ENCODE measurements at places on chromosomes 5 and 9.

DNA sequence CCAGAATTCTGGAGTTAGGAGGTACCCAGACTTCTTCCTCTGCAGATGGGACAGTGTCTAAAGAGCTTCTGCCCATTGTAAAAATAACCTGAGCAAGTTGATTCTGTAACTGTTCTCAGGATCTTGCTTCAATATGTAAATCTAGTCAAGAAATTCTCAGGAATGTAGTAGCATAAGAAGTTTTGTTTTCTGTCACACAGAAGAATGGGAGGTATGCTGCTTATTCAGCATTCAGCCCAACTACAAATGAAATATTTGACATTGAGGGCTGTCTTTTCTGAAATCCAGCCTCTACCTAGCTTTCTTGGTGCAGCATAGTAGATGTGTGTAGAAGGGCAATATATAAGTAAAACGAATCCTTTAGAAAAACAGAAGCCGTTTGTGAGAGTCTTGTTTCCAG lies 13.8 kb downstream of the MACIR start:
- H3K4me1 ChIP-seq: peaks cover 15% of the 10 kb centered on the region
- H3K27ac ChIP-seq: no peak overlapping the region
- peaks cover 9% of the 10 kb centered on the region for H3K36me3 ChIP-seq
- H3K27me3 ChIP-seq: no peaks in the 10 kb centered on the region
- H3K4me3 ChIP-seq: no peak overlapping the region

- no peak for DNase-seq
- no peaks in the 10 kb centered on the region for H3K27me3 ChIP-seq
- H3K36me3 ChIP-seq: peaks cover 11% of the 10 kb centered on the region
- H3K4me1 ChIP-seq: no peaks in the 10 kb centered on the region
- no peak overlapping the region for H3K4me3 ChIP-seq
- no peak overlapping the region for H3K27ac ChIP-seq
Observed at GRCh38 chr5:131747180-131748105, 49.4 kb downstream of the FNIP1 start.

DNA sequence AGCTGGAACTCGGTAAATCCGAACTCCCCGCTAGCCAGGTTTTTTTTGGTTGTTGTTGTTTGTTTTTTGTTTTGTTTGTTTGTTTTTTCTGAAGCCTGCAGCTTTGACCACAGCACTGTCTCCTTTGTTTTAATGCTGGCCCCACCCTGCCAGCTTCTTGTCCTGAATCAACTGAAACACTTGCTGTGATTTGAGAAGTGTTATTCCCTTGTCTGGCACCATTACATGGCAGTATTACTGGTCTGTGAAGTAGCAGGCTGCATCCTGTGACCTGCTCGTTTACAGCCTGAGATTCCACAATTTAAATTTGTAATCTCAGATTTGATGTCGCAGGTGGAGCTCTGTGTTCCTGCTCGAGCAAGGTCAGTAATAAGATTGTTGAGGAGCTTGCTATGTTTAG lies 1.4 kb upstream of the SLC36A2 start:
- H3K36me3 ChIP-seq: no peaks in the 10 kb centered on the region
- H3K4me3 ChIP-seq: no peak overlapping the region
- H3K27me3 ChIP-seq: no peaks in the 10 kb centered on the region
- DNase-seq: no peak
- H3K4me1 ChIP-seq: no peaks in the 10 kb centered on the region

- H3K4me3 ChIP-seq: peak overlapping the region; percentile 90
- H3K4me1 ChIP-seq: peaks cover 50% of the 10 kb centered on the region
- peak overlapping the region; percentile 98 for H3K27ac ChIP-seq
- no peaks in the 10 kb centered on the region for H3K27me3 ChIP-seq
- H3K36me3 ChIP-seq: peaks cover 10% of the 10 kb centered on the region
Observed at GRCh38 chr5:151682751-151683331, 3.9 kb downstream of the SPARC start.

DNA sequence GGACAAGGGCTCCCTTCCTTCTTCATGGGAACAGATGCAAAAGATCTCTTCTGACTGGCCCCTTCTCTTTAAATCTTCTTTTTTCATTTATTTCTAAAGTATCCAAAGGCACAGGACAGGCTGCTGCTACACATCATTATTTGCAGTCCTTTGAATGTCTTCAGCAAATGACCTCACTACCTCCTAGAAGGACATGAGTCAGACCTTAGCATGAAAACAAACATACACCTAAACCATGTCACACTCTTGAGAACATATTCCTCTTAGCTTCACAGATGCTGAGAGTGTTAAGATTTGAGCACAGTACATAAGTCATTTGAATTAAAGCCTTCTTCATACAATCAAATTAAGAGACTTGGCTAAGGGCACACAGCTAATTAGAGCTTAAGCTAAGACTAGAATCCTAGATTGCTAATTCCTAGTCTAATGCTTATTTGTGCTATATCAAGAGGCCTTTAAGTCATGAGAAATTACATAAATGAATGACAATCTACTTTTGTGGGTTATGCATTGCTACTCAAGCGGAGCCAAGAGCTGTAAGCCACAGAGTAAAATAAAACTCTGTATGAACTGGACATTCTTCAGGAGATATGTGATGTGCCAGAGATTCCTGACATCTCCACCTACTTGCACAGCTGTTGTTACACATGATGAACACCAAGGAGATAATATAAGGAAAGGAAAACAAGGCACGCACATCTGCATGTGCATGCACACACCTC lies 109.1 kb upstream of the PTGER4 start:
- H3K27ac ChIP-seq: no peak overlapping the region
- H3K4me1 ChIP-seq: no peaks in the 10 kb centered on the region
- no peaks in the 10 kb centered on the region for H3K36me3 ChIP-seq
- no peak for DNase-seq

- H3K4me1 ChIP-seq: no peaks in the 10 kb centered on the region
- no peak overlapping the region for H3K27ac ChIP-seq
- H3K27me3 ChIP-seq: no peaks in the 10 kb centered on the region
Observed at GRCh38 chr5:168879929-168880328, 300.8 kb upstream of the PANK3 start.
